ENCODE measurements at places on chromosomes 3 and 15.

DNA sequence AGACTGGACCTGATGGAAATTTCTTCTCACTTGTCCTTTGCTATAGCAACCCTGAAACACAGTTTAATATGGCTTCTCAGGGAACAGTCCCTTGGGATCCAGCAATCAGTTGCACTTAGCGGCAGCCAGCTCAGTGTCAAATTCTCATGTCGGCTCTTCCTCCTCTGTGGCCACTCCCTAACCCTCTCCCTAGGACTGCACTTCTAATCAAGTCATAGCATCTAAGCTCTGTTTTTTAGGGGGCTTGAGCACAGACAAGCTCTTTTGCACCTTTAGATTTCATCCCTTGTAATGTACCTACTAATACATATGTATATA, 250.5 kb upstream of the TLE3 start:
- DNase-seq: no peak

- DNase-seq: no peak
Measured at GRCh38 chr3:185473290-185473815, 25.5 kb downstream of the TMEM41A start.

DNA sequence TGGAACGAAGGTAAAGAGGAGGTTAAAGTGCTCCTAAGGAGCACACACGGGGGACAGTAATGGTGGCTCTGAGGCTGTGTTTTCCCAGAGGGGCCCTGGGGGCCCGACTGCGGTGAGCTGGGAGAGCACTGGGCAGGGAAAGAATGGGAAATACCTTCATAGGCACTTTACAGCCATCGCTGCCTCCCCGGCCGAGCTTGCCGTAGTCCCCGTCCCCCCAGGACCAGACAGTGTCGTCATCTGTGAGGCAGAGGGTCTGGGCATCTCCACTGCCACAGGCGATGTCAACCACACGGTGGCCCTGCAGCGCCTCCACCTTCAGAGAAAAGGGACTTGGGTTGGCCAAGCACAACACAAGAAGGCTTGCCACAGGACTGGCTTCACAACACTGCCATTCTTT, 32.8 kb upstream of the OCA2 start:
- DNase-seq: no peak

DNA sequence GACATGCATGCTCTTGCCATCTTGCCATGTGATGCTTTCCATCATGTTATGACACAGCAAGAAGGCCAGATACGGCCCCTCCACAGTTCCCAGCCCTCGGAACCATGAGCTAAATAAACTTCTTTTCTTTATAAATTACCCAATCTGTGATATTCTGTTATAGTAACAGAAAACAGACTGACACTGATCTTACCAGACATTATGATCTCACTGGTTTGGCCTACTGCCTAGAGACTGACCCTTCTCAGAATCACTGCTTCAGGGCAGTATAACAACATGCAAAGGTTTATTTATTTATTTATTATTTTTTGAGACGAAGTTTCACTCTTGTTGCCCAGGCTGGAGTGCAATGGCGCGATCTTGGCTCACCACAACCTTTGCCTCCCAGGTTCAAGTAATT, 14.0 kb downstream of the ZNF619 start:
- no peak for DNase-seq

- no peak for DNase-seq
Measured at GRCh38 chr3:187639927-187640568, 30.1 kb downstream of the SST start.

DNA sequence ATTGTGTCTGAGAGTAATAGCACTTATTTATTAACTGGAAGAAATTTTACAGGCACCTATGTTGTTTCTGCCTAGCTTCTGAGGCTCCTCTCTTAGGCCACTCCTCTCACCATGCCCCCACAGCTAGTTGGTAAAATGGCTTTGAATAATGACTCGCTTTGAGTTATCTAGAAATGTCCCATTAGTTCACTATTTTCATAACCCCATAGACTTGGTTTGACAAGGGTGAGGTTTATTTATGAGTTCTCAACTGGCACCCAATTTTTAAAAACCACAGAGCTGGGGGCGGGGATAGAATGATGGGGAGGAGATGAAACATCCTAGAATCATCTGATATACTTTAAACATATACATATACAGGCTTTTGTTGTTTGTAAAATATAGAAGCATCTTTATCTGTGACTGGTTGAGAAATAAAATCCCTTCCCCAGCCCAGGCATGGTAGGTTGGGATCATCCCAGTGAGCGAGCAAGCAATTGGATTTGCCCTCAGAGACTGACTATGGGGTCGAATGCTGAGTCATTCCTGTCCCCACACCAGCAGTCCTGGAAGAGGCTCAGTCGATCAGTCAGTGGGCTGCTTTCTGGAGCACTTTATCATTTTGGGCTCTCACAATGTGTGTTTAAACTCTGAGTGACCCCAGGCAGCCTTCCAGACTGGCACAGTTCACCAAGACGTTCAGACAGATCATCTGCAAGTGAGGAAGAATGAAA, 60.2 kb upstream of the TSEN2 start:
- DNase-seq: no peak

- no peak for DNase-seq
Measured at GRCh38 chr3:56823421-56823926, 21.7 kb upstream of the ARHGEF3 start.

GRCh38 chr3:125116311-125117080, 60.7 kb upstream of the HEG1 start:
- no peak for DNase-seq

- no peak for DNase-seq
Measured at GRCh38 chr3:99248130-99248529, 346.6 kb upstream of the DCBLD2 start.

All from cortex of kidney (tissue), 1 donor.